HL-60 (cell line): ENCODE measurements at places on chromosomes 3 and 15.

DNA sequence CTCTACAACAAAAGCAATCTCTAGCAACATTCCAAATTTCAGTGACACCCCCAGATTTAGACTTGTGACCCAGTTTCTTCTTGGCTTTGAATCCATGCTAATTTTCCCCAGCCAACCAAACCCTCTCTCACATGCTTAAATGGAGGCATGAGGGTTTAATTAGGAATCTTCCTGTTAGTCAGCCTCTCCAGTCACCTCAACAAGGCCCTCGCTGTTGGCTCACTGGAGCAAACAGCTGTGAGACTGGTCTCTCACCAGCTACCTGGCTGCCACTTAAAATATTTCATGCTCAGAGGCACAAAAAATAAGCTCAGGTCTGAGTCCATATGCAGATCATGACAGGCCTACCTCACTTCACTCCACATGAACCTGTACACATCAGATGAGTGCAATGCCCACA, 630.4 kb upstream of the ADAMTS9 start:
- DNase-seq: no peak

DNA sequence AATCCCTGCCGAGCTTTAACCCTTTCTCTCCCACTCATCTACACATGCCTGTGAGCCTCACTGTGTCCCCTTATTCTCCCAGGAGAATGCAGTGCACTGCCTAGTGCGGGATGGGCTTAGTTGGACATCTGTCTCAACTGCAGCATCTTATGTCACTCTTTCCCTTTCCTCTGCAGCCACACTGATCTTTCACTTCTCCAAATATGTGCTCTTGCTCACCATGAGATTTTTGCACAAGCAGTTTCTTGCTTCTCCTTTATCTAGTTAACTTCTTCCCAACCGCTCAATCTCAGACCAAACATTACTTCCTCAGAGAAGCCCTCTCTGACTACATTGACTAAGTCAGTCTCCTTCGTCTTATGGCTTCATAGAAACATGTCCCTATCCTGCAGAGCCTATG, 292.3 kb downstream of the KBTBD8 start:
- DNase-seq: no peak

DNA sequence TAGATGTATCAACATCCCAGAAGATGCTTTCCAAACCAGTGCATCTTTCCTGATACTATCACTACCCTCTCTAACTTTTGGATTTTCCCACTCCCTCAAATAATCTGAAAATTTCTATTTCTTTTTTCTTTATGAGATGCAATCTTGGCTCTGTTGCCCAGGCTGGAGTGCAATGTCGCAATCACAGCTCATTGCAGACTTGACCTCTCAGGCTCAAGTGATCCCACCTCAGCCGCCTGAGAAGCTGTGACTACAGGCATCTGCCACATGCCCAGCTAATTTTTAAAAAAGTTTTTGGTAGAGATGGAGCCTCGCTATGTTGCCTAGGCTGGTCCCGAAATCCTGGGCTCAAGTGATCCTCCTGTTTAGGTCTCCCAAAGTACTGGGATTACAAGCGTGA, 239.7 kb downstream of the SUCLG2 start:
- no peak for DNase-seq

DNA sequence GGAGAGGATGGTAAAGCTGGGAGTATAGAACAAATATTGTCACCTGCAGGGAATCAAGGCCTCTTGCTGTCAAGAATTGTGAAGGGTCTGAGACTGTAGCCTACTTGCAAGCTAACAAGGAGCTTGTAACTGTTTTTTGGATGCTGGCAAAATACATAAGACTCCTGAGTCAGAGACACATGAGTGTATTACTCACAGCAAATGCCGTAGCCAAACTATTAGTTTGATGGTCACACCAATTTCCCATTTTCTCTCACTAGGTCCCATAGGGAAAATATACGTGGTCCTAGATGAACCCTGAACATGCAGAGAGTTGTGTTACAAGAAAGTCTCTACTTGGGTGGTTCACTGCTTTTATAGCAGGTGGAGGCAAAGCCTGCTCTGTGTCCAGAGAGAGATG, 44.7 kb upstream of the LIPC start:
- DNase-seq: no peak

- DNase-seq: no peak
Observed at GRCh38 chr3:160695915-160696327, 19.0 kb downstream of the ARL14 start.

- DNase-seq: no peak
Observed at GRCh38 chr3:175916191-175916934, 1057.2 kb downstream of the NAALADL2 start.

DNA sequence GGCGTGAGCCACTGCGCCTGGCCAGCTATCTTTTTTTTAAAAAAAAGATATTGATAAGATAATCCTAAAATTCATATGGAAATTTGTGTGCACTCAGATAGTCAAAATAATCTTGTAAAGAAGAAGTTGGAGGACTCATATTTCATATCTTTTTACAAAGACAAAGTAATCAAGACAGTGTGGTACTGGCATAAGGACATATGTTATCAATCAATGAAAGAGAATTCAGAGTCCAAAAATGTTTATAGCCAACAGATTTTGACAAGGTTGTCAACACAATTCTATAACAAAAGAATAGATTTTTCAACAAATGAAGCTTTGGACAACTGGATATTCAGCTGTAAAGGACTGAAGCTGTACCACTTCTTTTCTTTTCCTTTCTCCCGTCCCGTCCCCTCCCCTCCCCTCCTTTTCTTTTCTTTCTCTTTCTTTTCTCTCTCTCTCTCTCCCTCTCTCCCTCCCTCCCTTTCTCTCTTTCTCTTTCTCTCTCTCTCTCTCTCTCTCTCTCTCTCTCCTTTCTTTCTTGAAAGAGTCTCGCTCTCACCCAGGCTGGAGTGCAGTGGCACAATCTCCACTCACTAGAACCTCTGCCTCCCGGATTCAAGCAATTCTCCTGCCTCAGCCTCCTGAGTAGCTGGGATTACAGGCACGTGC, 126.8 kb downstream of the GSK3B start:
- DNase-seq: no peak

- DNase-seq: no peak
Observed at GRCh38 chr15:45326741-45327140, 51.6 kb downstream of the GATM start.

GRCh38 chr3:46542801-46543201, 23.3 kb downstream of the LRRC2 start:
- no peak for DNase-seq

GRCh38 chr15:79185199-79185598, 94.6 kb upstream of the RASGRF1 start:
- DNase-seq: no peak

DNA sequence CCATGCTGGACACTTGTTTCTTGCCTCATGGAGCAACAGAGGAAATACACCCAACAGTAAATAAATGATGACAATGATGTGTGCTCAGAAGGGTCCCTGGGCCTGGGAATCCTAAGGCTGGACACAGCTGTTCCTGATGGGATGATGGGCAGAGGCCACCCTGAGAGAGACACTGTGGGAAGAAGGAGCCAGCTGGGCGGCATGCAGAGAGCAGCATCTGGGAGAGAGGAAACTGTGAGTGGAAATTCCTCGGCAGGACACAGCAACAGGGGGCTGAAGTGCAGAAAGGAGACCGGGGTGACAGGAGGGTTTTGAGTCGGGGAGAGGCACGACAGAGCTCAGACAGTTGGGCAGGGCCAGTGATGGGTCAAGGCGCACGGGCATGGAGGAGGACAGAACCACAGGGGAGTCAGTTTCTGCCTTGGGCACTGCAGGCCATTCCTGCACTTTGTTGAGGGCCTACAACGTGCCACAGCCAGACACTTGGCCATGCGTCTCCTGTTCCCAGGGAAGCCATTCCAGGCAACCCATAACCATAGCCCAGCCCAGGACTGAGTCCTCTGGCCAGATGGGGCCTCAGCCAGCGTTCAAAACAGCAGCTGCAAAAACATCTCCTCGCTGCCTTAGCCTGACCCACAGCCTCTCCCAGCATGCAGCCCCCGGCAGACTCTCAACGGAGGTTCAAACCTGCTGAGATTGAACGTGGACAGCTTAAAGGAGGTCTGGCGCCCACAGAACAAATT, 36.7 kb upstream of the SLC6A1 start:
- no peak for DNase-seq

- no peak for DNase-seq
Observed at GRCh38 chr3:128252083-128252482, 98.8 kb downstream of the EEFSEC start.

DNA sequence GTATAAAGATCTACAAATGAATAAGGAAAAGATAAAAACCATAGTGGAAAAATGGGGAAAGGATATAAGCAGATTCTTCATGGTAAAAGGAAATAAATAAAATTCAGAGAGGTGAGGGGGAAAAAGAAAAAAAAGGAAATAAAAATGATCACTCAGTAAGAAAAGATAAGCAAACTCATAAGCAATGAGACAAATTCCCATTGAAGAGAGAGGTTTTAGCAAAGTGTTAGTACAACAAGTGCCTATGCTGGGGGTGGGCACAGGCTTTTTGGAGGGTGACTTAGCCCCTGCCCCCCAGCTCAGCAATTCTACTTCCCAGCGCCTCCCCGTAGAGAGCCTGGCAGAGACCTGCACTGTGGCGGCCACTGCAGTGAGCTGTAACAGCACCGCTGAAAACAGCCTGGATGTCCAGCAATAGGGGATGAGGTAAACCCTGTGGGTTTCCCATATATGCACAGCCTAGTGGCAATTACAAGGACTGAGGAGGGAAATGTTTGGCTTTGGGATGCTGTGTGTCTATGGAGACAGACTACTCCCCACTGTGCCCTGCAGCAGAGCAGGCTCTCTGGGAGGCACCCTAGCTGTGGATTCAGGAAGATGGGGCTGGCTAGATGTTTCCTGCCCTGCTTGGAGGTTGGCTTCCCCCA, 23.7 kb upstream of the SFMBT1 start:
- no peak for DNase-seq
